ENCODE measurements at places on chromosomes 6 and 20. TPM values are rescaled to one million over a fixed set of nuclear protein-coding genes. Genes with fewer than 3 reads are reported as not detected.
A peak's percentile ranks its signal among the peaks of the same experiment; 100 is the strongest.

TPD52L1 gene
- total RNA-seq, result not detected

PLA2G7 gene
- not detected for total RNA-seq

GRM1 gene
- not detected for total RNA-seq

TMEM14C gene
- total RNA-seq, result 37.1 TPM

- DNase-seq, result no peak
These were observed 19.2 kb downstream of the UTRN start for GRCh38 chr6:144304223-144304848.

- peak; percentile 84 for DNase-seq
These were observed 931 bp upstream of the UCKL1 start for GRCh38 chr20:63957004-63957689.

DNA sequence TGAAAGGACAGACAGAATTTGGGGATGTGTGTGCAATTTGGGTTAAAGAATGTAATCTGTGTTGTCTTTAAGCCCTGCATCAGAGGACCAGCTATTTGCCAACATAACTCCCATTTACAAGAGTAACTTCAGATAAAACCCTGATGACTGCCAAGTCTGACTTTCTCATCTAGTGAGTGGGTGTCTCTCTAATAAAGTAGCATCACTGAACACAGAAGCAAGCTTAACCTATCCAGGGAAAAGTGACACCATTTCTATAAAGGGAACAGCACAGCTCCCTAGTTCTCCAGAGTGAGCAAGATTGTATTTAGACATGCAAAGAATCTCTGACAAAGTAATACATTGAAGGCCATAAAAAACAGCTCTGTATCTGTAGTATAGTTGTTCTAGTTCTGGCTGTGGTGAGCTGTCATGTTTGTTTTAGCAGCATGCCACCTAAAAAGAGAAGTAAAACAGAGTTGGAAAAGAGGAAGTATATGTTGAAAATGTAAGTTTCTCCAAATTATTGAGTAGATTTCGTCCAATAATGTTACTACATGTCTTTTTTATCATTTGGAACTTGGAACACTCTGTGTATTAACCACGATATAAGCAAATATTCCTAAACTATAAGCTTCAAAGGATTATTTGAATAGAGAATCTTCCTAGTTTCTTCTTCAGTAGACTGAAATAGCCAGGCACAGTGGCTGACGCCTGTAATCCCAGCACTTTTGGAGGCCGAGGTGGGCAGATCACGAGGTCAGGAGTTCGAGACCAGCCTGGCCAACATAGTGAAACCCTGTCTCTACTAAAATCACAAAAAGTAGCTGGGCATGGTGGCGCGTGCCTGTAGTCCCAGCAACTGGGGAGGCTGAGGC lies 8.8 kb upstream of the PIM1 start:
- no peak for DNase-seq

DNA sequence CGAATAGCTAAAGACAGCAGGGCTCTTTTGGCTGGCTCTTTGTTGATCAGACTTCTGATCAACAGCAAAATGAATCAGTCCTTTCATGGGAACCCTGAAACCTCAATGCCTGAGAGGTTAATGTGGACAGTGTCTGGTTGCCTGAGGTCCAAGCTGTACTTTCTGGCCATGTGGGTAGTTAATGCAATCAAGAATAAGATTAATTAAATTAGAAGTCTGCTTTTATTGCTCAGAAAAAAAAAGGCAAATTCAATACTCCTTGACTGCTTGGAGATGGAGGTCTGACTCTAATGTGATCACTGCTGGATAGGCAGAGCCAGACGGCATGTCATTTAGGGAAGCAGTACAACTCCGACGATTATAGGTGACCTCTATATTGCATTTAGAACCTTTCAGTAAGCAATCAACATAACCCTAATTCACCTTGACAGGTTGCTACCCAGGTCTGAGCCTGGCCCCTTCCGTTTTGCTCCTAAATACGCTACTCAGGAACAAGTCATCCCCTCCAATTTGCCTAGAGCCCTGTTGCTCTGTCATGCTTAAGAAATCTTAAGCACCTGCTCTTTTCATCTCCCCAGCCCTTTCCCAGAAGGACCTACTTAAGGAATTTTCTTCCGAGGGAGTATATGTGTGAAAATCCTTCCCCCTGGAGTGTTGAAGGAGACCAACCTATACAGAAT lies 370.0 kb upstream of the SPTLC3 start:
- no peak for DNase-seq

GRCh38 chr6:37861452-37861851 lies 41.9 kb downstream of the ZFAND3 start:
- DNase-seq, result no peak

DNA sequence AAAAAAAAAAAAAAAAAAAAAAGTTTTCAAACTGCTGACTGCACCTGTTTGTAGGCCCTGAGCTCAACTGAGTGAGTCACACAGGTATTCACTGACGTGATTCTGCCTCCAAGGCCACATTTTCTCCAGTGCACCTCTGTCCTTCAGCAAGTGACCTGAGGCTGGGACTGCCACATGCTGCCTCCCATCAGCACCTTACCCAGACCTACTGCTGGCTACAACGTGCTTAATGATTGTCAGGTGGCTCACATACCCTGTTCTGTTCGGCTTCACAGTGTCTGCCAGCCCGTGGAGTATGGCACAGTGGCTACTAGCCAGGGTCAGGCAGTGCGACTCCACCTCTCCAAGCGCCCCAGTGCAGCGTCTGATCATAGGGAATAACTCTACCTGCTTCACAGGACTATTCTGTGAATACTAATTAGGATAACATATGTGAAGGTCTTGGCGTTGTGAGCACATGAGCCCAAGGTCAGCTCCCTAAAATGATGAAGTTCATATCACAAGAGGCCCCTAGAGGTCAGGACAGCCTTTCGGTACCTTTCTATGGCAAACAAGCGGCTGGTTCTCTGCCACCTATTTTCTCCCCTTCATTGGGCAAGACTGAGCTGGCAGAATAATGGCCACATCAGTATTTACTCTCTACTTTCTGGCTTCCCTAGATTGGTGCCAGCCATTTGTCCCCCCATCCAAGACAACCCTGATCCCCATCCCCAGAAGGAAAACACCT lies 28.1 kb downstream of the RIPOR3 start:
- DNase-seq, result no peak

DNA sequence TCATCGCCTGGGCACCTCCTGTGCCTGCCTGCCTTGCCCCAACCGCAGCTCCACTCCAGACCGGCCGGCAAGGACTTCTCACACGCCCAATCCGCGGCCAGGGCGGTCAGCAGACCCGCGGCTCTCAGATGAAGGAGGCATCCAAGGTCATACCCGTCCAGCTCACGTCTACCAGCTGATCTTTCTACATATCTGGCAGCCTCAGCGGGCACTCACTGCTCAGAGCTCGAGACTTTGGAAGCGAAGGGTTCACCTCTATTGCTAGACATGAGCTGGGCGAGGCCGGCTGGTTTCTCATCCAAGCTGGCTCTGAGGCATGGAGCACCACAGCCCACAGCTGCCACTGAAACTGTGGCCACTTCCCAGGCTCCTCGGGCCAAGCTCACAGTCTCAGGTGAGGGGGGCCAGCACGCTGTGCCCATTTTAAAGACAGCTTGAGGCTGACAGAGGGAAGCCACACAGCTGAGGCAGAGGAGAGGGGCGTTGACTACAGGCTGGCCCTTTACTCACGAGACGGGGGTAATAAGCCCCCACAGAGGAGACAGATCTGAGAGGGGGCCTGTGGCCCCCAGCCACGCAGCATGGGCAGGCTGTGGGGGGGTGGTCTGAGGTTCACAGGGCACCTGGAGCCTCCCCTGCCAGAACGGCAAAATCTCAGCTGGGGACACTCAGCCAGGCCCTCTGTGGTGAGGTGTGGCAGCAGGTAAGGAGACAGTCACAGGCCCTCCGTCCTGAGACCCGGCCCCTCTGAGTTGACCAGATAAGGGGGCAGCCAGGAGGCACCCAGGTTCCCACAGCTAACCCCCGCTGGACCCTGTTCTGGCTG lies 2.0 kb downstream of the LAMA5 start:
- no peak for DNase-seq

DNA sequence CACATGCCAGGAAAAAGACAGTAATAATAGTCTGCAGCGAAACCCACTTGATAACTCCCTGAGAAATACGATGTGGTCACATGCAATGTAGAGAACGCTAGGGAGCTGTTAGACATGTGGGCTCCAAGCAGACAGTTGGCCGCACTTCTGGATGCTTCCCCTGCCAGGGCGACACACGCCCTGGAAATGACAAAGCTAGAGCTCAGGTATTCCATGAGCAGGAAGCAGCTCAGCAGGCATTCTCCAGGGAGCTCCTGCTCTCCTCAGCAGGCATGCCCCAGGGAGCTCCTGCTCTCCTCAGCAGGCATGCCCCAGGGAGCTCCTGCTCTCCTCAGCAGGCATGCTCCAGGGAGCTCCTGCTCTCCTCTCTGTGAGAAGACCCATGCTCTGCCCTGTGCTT lies 52.4 kb upstream of the NXT1 start:
- no peak for DNase-seq

- no peak for DNase-seq
These were observed 56.0 kb downstream of the SASH1 start for GRCh38 chr6:148398678-148399077.
